ENCODE measurements at places on chromosomes 1 and 21. TPM values are rescaled to one million over a fixed set of nuclear protein-coding genes. Genes with fewer than 3 reads are reported as not detected.

The BATF3 gene
- 2.0 TPM for polyA plus RNA-seq

The PTGFR gene
- 0.31 TPM for polyA plus RNA-seq

The HSPG2 gene
- polyA plus RNA-seq, result 140 TPM

The VASH2 gene
- polyA plus RNA-seq, result 23.5 TPM

The IFI44L gene
- 8.7 TPM for polyA plus RNA-seq

The IL10 gene
- 0.19 TPM for polyA plus RNA-seq

The SLC5A9 gene
- 17.2 TPM for polyA plus RNA-seq

The SYTL1 gene
- 8.3 TPM for polyA plus RNA-seq

GRCh38 chr1:41535716-41536115 is 51.2 kb upstream of the EDN2 start:
- no peak for DNase-seq

GRCh38 chr1:96465441-96465840 is 256.1 kb upstream of the PTBP2 start:
- DNase-seq, result no peak

DNA sequence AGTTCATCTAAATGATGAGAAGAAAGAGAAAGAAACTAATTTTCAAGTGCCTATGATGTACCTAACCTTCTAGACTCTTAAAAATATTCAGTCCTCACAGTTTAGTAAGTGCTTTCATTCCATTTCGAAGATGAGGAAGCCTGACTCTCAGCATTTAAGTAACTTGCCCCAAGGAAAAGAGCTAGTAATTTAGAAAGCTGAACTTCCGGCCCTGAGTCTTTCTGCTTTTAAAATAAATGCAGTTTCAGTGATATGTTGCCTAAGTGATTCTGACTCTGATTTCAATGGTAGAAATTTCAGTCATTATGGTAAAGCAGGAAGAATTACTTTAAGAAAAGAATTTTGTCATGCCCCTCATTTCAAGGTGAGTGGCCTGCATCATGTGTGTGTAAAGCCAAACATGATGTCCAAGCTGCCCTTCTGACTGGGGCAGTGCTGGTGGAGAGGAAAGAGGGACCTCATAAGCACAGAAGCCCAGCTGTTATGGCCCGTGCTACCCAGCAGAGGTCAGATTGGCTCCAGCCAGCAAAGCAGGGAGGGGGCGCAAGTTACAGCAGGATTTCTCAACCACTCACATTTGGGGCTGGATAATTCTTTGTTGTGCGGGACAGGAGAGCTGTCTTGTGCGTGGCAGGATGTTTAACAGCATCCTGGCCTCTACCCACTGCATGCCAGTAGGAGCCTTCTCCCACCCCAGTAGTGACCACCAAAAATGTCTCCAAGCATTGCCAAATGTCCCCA is 10.7 kb downstream of the ATP1A4 start:
- no peak for DNase-seq

DNA sequence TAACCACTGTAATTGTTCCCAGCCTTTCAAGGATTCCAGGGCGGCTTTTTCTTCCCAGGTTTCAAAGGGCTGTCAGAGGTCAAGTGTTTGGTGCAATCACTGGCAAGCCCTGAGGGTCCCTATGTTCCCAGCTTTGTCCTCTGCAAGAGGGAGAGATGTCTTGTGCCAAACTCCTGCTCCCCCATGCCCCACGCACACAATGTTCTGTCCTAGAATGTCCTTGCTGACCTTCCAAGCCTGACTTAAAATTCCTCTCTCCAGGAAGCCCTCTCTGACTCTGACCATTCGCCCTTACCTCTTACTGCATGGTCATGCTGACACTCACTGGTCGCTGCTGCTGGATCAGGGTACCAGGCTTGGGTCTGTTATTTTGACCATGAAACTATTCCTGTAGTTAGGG is 152.5 kb upstream of the KCND3 start:
- no peak for DNase-seq

DNA sequence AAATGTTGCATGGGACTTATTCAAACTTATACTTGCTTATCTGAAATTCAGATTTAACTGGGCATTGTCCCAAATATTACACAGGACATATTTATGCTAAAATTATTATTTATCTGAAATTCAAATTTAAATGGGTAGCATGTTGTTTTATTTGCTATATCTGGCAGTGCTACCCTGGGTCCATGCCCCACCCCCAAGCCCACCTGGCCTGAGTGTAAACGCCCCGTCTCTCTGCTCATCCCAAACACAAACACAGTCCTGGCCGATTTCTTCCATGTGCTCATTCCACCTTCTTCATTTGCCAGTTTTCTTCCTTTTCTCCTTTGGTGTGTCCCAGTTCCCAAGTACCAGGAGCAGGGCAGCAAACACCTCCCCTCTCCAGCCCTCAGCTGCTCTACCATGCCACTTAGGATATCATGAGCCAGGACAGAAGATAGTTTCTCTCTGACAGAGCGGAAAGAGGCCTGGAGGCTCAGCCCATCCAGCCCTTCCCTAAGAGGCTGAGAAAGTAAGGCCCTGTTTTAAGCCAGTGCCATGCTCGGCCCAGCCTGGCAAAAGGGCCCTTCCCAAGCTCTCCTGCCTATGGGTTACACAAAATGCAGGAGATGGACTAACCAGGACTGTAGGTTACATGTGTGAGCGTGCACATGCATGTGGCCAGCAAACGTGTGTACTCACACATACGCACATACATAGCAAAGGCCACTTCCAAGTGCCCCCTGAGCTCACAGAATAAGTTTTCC is 69.5 kb downstream of the UBE2T start:
- no peak for DNase-seq

- DNase-seq, result no peak
These were observed 26.4 kb upstream of the IGSF3 start for GRCh38 chr1:116693759-116694480.

DNA sequence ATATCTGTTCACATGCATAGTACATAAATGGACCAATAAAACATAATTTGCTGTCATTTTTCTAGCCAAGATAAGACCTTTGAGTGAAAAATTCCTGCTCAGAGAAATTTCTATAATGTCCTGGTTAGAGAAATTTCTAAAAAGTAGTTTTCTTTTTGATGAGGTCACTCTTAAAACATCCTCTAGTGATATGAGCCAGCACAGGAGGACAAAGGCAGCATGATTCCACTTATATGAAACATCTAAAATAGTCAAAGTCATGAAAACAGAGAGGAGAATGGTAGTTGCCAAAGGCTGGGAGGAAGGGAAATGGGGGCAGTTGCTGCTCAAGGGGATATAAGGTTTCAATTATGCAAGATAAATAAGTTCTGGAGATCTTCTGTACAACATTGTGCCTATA is 239.4 kb downstream of the BACH1 start:
- no peak for DNase-seq

DNA sequence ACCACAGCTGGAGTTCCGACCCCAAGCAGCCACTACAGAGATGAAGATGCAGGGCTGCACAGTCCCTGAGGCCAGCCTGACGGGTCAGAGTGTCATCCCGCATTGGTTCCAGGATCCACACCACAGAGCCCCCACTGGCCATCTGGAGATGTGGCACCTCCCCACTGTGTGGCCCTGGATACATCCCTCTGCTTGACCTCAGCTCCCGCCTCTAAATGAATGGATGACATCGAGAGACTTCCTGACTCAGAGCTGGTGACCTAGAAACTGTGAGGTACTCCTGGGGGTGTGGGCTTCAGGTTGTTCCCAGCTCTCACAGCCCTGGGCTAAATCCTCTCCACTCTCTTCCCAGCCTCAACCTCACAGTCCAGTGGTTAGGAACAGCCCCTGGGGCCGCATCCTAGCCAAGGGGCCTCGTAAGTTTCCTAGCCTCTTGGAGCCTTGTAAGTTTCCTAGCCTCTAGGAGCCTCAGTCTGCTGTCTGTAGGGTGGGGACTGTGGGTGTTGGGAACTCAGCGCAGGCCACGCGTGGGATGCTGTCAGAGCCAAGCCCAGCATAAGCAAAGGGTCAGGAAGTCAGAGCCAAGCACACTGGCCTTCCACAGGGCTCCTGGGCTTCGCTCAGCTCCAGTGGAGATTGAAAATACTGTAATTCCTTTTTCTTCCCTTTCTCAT is 87.5 kb upstream of the RUNX3 start:
- DNase-seq, result no peak

DNA sequence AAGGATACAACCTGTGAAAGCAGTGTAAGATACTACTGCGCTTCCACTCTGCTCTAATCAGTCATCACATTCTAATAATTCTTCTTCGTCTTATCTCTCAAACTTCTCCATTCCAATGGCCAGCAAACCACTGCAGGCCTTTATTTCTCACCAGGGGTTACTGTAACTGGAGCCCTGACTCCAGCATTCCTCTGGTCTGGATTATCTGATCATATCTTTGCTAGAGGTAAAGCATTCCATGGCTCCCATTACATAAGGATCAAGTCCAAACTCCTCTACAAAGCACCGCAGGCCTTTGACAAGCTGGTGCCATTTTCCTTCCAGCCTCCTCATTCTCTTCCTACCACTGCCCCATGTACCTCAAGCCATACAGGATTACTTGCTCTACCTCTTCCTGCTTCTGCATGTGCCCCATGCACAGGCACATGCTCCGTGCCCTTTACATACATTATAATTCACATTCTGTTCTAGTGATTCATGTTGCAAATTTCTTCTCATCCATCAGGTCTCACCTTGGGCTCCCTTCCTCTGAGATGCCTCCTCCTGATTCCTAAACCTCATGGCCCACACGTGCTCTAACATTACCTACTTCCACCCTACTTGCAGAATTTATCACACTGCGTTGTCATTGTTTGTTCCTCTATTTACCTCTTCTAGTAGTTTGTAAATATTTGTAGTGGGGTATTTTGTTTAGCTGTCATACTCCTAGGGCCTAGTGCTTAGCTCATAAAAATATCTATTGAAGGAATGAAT is 9.3 kb upstream of the SERBP1 start:
- DNase-seq, result no peak

- DNase-seq, result peak; percentile 63
These were observed at the start of gene TOR1AIP2 for GRCh38 chr1:179877586-179878265. Gene TOR1AIP2 (minus strand): TSS chr1:179877803. CDS start chr1:179852665, 25,138 bp downstream.

DNA sequence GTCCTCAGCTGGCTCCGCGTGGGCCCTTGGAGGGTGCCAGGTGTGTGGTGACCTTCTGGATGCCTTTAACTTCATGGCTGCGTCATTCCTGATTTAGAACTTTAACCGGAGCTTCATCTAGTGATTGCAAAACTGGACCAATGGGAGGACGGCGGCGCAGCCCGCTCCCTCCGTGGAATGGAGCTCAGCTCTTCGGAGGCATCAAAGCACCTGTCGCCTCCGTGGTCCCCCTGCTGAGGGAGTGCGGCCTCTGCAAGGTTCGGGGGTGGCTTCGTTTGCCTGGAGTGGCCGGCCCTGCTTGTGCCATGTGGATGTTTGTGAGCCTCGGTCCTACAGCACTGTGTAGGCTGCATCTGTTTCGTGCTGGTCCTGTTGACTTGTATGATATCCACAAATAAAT is 14.2 kb downstream of the CSTB start:
- no peak for DNase-seq

- no peak for DNase-seq
These were observed 117.7 kb upstream of the ETS2 start for GRCh38 chr21:38688068-38688467.

- no peak for DNase-seq
These were observed 2.5 kb downstream of the VWA1 start for GRCh38 chr1:1437904-1438376.

- no peak for DNase-seq
These were observed 26.8 kb downstream of the DNAJC11 start for GRCh38 chr1:6674771-6675170.

DNA sequence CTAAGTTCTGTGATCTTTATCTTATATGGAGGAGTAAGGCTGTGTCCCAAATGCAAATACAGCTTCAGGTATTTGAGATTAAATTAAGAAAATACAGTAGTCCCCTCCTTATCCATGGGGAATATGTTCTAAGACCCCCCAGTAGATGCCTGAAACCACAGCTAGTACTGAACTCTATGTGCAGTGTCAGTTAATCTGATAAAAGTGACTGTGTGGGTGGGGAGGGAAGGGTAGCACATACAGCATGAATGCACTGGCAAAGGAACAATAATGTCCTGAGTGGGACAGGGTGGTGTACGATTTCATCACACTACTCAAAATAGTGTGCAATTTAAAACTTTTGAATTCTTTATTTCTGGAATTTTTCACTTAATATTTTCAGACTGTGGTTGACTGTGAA is 83.1 kb downstream of the HS2ST1 start:
- no peak for DNase-seq

DNA sequence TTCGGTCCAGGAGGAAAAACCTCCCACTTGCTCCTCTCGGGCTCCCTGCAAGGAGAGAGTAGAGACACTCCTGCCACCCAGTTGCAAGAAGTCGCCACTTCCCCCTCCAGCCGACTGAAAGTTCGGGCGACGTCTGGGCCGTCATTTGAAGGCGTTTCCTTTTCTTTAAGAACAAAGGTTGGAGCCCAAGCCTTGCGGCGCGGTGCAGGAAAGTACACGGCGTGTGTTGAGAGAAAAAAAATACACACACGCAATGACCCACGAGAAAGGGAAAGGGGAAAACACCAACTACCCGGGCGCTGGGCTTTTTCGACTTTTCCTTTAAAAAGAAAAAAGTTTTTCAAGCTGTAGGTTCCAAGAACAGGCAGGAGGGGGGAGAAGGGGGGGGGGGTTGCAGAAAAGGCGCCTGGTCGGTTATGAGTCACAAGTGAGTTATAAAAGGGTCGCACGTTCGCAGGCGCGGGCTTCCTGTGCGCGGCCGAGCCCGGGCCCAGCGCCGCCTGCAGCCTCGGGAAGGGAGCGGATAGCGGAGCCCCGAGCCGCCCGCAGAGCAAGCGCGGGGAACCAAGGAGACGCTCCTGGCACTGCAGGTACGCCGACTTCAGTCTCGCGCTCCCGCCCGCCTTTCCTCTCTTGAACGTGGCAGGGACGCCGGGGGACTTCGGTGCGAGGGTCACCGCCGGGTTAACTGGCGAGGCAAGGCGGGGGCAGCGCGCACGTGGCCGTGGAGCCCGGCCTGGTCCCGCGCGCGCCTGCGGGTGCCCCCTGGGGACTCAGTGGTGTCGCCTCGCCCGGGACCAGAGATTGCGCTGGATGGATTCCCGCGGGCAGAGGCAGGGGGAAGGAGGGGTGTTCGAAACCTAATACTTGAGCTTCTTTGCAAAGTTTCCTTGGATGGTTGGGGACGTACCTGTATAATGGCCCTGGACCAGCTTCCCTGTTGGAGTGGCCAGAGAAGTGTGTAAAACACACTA is 45.3 kb downstream of the MRPL39 start:
- DNase-seq, result no peak

GRCh38 chr1:9097947-9098705 is 28.7 kb upstream of the SLC2A5 start:
- no peak for DNase-seq
